Erythroblast (primary cell): ENCODE measurements at places on chromosomes 12 and 14.

- DNase-seq: no peak
These were observed 4.6 kb downstream of the MYF5 start for GRCh38 chr12:80721326-80721725.

DNA sequence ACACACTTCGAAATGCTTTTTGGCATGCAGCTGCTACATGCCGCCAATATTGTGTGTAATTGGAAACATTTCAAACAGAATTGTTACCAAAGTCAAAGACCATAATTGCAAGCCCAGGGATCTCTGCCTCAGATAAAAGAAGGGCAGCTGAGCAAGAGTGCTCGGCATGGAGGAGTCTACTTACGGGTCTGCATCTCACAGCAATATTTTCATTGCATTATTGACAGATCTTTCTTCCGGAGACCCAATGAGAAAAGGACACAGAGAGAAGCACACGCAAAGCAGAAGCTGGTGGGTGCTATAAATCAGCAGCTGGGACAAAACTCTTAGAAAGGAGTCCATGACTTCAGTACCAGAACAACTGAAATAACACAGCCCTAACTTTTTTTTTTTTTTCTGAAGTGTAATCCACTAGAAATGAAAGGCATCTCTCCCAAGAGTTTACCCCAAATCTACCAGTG is 4.9 kb downstream of the PRICKLE1 start:
- no peak for DNase-seq

DNA sequence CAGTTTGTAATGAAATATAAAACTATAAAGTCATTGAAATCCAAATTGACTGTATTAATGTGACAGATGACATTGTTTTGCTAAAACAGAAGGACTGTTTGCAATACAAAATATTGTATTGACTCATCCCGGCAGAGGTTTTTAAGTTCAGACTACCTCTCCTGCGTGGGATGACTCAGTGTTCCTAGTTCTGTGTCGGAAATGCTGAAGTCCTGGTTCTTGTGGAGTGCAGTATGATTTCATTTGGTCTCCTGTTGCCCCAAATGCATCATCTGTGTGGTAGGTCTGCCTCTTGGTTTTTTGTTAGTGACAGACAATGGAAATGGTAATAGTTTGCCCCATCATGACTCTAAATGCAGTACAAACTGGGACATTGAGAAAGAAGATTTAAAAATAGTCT is 27.8 kb downstream of the PELI2 start:
- no peak for DNase-seq

DNA sequence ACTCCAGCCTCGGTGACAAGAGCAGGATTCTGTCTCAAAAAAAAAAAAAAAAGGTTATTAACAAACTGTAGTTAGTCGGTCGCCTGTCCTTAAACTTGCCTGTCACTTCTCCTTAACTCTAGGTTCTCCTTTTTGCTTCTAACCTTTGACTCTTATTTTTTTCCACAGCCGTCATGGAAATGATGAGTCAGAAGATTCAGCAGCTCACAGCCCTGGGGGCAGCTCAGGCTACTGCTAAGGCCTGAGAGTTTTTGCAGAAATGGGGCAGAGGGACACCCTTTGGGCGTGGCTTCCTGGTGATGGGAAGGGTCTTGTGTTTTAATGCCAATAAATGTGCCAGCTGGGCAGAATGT is 418 bp upstream of the MYG1 start:
- peak; percentile 82 for DNase-seq

DNA sequence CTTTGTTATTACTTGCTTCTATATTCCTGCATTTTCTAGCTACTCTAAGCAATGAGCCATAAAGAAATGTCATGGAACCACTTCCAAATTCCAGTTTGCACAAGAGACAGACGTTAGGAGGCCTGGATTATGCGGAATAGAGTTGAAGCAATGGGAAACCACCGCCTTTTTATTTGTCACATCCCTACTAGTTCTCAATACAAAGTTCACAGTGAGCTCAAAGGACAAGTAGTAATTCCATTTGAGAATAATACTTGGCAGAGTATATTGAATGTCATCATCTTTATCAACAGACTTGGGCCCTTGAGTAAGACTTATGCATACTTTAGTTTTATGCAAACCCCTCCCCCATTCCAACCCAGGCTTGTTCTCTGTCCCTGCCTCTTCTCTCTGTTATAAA is 3.7 kb upstream of the SLC15A5 start:
- DNase-seq: no peak

DNA sequence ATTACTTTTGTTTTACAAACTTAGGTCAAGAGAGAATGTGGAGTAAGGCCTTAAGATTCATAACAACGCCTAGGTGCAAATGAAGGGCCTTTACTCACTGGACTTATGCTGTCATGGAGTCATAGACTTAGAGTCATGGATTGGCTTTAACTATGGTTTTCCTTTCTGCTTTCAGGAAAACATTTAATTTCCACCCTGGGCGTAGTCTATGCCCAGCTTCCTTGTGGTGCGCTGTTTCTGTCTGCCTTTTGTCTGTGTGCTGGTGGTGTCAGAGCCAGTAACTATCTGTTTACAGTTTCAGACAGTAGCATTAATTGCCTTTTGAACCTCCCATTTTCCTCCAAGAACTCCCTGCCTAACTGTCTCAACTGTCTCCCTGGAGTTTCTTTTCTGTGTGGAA is 31.8 kb upstream of the COX6A1 start:
- DNase-seq: no peak

- no peak for DNase-seq
These were observed 412.8 kb upstream of the TBX3 start for GRCh38 chr12:115096588-115097397.

DNA sequence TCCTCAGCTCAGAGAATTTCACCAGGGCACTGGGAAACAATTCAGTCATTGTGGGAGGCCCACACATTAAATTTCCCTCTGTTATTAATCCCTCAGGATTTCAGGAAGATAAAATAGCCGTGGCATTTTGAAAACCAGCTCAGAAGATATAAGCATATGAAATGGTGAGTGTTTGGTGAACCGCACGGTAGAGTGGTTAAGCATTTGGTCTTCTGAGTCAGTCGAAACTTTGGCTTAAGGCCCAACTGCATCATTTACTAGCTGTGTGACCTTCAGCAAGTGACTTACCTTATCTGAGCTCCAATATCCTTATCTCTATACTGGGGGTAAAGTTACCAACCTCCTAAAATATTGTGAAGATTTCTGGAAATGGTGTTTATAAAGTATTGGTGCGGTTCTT is 5.2 kb upstream of the VRK1 start:
- no peak for DNase-seq

GRCh38 chr14:56241461-56241860 is 123.2 kb downstream of the PELI2 start:
- no peak for DNase-seq

DNA sequence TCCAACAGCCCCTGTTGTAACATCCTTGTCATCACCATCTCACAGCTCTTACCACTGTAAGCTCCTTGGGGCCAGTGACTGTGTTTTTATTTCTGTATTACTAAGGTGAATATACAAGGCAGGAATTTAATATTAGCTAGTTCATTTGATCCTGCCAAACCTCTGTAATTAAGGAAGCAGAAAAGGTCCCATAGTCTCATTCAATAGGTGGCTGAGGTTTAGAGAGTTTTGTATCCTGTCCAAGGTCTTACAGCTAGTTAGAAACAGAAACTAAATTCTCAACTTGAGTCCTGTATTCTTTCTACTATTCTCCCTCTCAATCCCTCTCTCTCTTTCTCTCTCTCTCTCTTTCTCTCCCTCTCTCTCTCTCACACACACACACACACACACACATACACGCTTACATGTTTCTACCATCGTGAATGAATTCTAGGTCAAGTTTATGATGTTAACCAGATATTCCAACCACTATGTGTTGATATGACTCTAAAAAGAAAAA is 543 bp upstream of the GLIPR1 start:
- DNase-seq: no peak

DNA sequence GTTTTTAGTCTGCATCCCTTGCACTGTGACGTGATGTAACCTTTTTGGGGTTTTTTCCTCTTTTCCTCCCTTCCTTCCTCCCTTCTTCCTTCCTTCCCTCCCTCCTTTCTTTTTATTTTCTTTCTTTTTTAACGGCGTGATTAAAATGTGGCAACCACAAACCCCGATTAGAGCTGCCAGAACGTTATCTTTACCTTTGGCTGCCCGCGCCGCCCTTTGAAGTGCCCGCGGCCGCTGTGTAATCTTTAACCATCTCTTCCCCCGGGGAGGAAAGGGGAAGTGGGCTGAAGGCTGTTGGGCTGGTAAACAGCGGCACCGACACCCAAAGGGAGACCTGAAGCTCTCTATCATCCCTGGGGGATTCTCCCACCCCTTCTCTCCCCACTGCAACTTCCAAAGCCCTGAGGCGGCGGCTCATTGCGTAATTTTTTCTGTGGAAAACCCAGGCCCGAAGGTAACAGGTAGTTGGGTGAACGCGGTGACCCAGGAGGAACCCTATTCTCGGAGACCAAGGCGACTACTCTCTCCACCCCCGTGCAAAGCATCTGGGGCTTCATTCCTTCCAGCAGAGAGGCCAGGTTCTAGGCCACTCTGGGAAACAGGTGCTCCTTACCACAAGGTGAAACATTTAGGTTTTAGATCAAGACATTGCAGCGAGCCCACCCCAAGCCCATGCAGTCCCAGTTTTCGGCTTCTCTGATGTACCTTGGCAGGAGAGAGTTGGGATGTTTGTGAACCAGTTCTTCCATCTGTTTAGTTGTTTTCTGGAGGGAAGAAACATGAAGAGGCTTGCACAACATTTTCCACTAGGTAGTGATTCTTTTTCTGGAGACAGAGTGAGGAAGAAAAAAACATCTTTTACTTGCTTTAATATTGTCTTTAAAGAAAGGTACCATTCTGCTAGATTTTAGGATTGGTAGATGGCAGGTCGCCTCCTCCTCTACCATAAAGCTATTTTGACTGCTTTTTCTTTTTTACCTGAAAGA is 1.5 kb downstream of the LGR5 start:
- DNase-seq: no peak

DNA sequence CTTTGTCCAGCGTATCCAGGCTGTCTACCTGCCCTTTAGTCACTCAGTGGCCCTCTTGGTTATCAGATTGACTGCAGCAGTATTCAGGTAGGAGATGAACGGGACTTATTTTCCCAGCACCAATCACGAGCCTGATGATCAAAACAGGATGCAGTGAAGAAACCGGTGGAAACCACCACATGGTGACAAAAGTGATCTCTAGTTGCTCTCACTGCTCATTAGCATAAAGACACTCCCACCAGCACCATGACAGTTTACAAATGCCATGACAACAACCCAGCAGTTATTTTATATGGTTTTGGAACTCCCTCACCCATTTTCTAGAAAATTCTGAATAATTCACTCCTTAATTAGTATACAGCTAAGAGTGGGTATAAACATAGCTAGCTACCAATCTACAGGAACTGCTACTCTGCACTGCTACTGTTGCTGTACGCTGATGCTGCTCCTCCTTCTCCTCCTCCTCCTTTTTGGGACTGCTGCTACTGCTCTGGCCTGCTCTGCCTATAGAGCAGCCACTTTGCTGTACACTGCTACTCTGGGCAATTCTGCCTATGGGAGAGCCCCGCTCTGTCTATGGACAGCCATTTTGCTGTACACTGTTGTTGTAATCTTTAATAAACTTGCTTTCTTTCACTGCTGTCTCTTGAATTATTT is 142.5 kb upstream of the SSTR1 start:
- DNase-seq: no peak

- no peak for DNase-seq
These were observed 49.6 kb upstream of the HECTD1 start for GRCh38 chr14:31257244-31257553.
